ENCODE measurements at places on chromosomes 5 and 9.

- DNase-seq, result no peak
Observed at GRCh38 chr5:138543730-138544104, 681 bp upstream of the ETF1 start.

DNA sequence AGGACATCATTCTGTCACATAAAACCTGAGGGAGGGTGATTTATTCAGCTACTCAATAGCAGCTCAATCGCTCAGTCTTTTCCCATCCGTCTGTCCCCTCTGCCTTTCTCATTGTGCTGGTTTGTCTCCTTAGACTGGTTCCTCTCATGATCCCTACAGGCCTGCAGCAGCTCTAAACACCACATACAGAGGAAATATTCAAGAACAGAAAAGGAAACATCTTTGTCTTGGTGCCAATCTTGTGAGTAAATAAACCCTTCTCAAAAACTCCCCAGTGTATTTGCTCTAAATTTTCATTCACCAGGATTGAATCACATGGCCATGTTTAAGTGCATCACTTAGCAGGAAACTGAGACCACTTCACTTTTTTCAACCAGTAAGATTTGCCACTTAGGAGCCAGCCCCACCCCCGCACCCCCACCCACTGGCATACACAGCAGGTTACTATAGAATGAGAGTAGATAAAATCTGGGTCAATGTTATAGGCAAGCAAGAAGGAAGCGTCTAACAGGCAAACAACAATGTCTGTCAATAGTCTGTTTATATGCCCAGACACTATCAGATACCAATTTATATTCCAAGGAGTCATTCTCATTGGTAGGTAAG is 895.5 kb upstream of the DMAC1 start:
- DNase-seq, result no peak

DNA sequence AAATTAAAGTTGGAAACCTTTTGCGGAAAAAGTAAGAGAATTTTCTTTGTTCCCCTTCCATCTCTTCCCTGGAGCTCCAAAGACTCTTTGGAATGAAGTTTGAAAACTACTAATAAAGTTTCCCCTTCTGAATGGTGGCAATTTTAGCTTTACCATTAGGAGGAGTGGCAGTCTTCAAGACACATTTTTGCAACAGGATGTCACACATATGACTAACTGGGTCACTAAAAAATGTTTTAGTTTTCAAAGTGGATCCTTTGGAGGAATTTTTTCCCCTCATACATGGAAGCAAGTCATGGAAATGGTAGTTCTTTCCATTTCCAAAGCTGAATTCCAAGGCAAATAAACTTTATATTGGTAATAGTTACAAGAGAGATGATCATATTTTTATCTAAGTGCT is 15.6 kb downstream of the FBXO4 start:
- DNase-seq, result no peak

GRCh38 chr5:128763321-128763720 is 202.0 kb upstream of the SLC27A6 start:
- DNase-seq, result no peak

GRCh38 chr9:111450124-111450523 is 34.1 kb downstream of the ECPAS start:
- DNase-seq, result no peak

DNA sequence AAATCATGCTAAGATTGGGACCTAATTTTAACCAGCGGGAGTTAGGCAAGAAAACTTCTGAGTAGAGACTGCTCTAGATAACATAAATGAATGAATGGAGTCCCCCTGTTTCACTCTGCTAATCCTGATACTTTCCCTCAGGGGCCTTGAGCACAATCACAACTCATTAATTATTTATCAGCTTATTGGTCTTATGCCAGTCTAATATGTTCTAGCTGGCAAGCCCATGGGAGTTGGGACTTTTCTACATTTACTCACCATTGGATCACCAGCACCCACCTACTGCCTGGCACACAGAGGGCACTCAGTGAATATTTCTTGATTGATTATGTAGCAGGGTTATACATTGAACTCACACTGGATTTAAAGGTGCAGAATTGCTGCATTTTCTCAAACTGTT is 13.5 kb upstream of the TMED7 start:
- DNase-seq, result no peak

DNA sequence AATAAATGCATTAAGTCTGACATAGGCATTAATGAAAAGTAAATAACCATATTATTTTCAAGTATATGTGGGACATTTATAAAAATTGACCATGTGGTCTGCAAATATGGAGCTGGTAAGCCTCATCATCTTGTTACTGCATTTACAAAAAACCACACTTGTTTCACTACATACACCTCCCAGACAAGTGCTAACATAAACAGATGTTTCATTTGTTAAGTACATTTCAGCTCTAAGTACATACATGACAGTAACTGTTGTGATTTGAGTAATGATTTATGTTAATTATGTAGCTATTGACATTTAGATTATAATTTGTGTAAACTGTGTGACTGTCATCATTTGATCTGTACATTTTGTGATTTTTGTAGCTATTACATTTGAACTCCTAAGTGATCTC is 13.9 kb downstream of the IDNK start:
- no peak for DNase-seq

- DNase-seq, result no peak
Observed at GRCh38 chr5:59720063-59720462, 173.5 kb downstream of the PDE4D start.

- no peak for DNase-seq
Observed at GRCh38 chr9:687034-687785, 154.3 kb upstream of the DMRT1 start.

DNA sequence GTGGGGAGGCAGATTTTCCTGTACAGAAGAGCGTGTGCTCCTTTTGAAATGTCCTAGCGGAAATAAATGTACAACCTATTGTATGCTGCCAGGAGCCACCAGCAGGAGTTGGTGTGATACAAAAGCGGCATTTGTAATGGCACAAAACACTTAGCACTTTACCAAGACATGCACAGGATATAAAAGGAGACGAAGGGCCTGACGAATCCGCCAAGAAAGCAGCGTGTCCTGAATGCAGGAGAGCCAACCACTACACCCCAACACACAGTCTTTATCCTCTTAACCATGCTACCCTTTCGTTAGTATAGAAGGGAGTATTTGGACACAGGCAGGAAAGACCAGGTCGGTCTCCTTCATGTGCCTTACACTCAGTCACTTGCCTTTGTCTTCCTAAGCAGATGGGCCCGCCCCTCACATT is 218.1 kb downstream of the TRIM32 start:
- DNase-seq, result no peak

GRCh38 chr5:31033295-31033694 is 160.2 kb upstream of the CDH6 start:
- no peak for DNase-seq

GRCh38 chr5:19630876-19631275 is 357.1 kb downstream of the CDH18 start:
- DNase-seq, result no peak

GRCh38 chr9:27292659-27293405 is 4.1 kb downstream of the EQTN start:
- no peak for DNase-seq

DNA sequence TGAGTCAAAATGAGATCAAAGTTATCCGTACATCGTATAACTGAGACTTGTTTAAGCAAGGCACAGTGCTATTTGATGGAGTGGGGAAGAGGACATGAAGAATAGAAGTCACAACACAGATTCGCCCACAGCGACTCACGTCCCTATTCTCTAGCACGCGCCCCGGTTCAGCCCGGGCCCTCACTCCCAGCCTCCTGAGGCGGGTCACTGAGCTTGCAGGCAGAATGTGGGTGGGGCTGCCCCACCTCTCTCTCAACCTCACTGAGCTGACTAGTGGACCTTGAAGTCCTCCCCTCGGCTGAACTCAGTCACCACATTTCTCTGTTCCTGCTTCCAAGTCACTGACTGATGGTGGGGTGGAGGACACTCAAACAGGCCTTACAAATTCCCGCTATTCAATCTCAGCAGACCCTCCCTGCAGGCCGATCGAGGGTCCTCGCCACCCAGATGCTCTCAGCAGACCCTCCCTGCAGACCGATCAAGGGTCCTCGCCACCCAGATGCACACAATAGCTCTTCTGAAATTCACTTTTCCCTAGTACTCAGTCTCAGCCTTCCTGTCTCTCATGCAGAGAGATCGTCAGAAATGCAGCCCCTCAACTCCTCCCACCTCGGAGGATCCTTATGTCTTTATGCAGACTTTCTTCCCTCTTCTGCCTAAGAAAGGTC is 12.9 kb downstream of the GLDC start:
- DNase-seq, result no peak

DNA sequence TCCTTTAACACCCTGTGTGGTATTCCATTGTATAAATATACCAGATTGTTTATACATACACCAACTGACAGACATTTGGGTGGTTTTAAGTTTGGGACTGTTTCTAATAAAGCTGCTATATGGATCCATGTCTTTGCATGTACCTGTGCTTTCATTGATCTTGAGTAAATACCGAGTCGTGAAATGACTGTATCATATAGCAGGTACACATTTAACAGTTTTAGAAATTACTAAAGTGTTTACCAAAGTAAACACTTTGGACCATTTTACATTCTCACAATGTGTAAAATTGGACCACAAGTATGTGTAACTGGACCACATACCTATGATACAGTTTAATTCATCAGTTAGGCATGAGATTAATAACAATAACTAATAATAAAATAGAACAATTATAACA is 175.2 kb downstream of the FBXL17 start:
- no peak for DNase-seq

DNA sequence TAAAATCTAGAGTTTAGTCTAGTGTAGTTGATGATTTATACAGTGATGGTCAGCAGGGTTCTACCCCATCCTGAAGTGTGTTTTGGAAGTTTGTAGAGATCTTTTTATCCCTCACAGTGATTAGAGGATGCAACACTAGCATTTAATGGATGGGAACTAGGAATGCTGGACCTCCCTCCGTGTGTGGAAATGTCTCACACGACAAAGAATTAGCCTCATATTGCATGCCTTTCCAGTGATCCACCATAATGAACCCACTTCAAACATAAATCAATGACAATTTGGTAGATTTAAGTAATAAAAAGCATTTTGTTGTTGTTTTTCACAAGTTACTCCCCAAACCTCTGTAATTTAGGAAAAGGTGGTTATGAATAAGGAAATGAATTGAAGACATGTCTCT is 82.5 kb upstream of the LMNB1 start:
- no peak for DNase-seq

DNA sequence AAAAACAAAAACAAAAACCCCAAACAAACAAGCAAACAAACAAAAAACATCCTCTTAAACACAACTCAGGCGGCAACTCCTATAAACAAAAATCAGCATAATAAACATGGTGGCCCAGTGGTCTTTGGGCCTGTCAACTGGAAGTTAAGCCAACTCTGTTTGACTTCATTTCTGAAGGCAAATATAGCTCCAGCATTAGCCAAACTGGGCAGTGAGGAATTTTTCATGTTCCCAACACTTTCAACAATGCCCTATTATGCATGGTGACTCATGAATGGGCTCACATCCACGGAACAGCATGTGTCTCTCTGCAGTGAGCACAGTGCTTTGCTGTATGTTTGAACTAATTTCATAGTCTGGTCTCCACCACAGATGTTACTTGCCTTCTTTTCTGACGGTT is 143.9 kb upstream of the STC2 start:
- DNase-seq, result no peak

GRCh38 chr5:151144922-151145321 is 12.7 kb downstream of the ANXA6 start:
- DNase-seq, result no peak

DNA sequence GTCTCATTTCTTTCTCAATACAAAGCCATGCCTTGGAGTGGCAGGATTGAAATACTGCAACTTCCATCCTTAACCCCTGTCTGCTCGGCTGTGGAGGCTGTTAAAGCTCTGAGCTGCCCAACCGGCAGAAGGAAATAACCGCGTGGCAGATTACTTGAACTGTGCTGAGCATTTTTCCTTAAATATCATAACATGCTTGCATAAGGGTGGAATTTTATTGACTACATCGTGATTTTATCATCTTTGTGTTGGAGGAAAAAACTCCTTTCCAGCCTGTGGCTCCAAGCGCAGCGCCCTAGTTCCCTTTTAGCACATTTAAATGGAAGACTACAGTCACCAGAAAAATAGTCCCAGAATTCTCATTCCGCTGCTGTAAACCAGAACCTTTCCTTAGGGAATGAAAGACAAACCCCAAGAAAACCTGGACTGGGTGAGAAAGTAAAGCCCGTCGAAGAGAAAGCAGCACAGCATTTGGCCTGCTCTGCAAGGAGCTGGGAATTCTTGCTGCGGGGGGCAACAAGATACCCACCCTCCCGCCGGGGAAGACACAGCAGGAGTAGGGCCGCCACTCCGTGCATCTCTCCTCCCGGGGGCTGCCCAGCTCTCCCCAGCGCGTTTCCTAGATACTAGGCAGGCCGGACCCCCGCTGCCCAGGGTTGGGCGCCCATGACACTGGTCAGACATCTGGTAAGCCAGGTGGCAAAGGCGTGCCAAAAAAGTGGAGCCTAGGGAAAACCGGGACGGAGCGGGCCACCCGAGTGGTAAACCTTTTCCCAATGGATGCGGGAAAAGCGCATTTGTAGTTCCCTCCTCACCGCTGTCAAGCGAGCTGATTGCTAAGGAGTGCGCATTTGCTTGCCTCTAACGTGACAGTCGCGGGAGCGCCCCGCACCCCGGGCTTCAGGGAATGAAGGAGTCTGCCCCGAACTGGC is 1.3 kb downstream of the SHC3 start:
- DNase-seq, result no peak

DNA sequence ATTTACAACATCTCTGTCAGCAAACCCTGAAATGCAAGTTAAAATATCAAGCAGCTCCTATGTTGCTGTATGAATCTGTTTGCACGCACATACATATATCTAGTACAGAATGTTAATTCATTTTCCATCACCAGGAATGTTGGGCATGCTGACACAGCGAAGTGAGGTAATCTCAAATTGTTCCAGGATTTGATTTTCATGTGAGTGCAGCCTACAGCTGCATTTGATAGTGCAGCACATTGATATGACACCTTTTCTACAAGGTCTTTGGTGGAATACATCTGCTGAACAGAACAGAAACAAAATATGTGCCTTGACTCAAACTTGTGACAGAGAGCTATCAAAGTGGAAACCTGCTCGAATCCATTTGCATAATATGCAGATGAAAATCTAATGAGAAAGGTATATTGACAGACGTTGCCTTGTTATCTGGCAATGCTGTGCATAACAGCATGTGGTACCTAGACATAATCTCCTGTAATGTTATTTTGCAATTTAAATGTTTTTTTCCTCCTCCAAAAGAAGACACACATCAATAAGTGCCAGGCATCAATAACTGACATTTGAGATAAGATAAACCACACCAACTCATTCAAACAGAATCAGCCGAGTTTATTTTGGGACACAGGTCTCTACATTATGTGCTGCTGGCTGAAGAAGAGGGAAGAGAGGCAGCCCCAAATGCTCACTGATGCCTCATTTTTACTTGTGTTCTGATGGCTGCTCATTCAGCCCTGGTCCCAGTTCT is 512.2 kb downstream of the ZNF608 start:
- DNase-seq, result no peak

GRCh38 chr5:96902876-96903275 is 26.6 kb downstream of the ERAP2 start:
- DNase-seq, result no peak

DNA sequence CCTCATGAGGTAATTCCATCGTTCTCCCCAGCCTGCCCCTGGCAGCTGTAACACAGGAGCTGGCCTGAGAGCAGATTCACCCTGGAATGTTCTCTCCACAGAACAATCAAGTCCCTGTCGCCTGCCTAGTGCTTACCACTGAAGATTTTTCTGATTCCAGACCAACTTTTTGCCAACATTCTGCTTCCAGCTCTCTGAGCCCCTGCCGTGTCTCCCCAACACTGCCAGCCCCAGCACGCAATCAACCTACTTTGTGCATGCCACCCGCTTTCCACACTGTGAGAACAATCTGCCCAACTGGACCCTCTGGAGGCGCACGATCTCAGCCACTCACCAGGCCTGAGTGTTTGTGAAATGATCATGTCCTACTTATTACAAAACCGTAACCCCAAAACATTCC is 62.6 kb downstream of the PSMB7 start:
- no peak for DNase-seq
